Mesendoderm (in vitro differentiated cells): ENCODE measurements at places on chromosomes 2 and 18.

DNA sequence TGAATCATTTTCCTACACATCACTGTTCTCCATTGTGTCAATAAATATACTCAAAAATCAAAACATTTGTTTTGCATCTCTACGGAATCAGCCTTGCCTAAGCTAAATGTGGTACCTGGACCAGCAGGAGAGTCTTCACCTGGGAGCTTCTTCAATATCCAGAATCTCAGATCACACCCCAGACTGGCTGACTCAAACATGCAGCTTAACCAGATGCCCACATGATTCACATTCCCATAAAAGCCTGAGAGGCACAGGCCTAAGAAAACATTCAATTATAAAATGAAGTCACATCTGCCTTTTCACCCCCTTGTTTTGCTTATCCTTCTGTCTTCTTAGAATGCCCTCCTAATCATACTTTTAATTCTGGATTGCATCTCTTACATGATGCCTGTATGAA, 1045.5 kb upstream of the NXPH2 start:
- no peak for DNase-seq

DNA sequence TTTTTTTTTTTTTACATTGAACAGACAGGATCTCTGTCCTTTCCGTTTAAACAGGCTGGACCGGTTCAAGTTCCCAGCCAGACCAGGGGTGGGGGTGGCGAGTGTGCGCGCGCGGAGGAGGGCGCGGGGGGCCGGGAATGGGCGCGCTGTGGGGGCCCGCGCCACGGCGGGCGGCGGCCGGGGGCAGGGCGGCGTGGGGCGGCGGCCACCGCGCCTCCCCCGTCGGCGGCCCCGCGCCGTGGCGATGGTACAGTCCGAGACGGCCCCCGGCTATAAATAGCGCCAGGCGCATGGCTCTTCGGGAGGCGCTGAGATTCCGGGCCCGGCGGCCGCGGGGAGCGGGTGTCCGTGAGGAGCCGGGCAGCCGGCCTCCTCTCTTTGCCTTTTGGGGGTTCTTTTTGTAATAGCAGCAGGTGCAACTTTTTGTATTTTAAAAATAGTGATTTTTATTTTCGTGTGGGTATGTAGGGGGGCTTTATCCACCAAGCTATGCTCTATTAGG, 430 bp upstream of the CELF4 start:
- DNase-seq: peak; percentile 57

DNA sequence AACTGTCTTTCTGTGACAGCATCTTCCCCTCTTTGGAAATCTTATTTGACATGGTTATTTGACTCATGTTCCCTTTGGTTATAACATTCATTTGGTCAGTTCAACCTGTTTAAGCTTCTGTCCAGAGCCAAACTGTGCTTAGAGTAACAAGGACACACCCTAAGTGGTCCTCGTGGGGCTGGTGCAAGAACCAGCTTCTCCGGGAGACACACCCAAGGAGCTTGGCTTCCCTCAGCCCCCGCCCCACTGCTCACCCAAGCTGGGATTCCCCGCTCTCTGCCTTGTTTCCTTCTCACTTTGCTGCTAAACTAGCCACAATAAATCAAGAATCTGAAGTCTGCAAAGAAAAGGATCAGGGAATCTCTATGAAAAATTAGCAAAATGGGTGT, 1.4 kb downstream of the SCYGR3 start:
- DNase-seq: no peak

DNA sequence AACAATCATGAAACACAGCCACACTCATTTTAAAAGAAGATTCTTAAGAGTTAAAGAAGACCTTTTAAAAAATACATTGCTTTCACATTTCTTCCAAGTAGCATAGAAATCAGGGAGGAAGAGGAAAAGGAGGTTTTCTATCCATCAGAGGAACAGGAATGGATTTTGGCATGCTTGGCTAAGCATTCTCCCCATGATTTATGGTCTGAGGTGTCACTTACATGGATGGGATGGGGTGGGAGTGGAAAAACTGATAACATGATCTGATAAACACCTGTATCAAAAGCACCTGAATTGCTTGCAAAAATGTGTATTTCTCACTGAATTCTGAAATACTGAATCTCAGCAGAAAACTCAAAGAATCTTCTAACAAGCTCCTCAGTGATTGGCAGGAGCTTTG, 265.9 kb downstream of the NRXN1 start:
- DNase-seq: no peak

GRCh38 chr18:64372850-64373249, 224.0 kb upstream of the LINC00305 start:
- DNase-seq: no peak

DNA sequence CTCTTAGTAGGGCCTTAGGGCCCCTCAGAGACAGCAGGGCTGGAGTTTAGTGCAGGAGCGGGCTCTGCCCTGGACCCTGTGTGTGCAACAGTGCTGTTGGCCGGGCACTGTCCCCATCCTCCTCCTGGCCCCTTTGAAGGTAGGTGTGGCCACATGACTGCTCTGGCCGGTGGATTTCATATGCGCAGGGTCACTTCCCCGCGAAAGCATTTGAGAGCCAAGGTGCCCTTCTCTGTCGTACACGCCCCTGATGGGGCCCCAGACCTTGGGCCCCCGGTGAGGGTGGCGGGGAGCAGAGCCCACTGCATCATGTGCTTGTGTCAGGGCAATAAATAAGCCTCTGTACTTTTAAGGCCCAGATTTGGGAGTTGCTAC, 15.5 kb downstream of the TMEM177 start:
- DNase-seq: no peak
